ENCODE measurements at places on chromosomes 6 and 20. TPM values are rescaled to one million over a fixed set of nuclear protein-coding genes. Genes with fewer than 3 reads are reported as not detected.

Gene PACSIN1
- total RNA-seq: not detected

Gene KHDRBS2
- total RNA-seq: not detected

Gene KCNK17
- total RNA-seq: not detected

Gene SLC22A1
- total RNA-seq: not detected

Gene SRSF12
- total RNA-seq: 0.46 TPM

Gene ELOVL2
- not detected for total RNA-seq

Gene TMEM74B
- total RNA-seq: 0.07 TPM

Gene ZBTB46
- total RNA-seq: 7.2 TPM

Gene POM121L2
- total RNA-seq: not detected

Gene BIRC7
- not detected for total RNA-seq

Gene BNIP5
- total RNA-seq: not detected

Gene ECI2
- total RNA-seq: 152 TPM

Gene C6orf89
- 26.2 TPM for total RNA-seq

Gene SOX4
- total RNA-seq: 57.8 TPM

Gene PDE7B
- total RNA-seq: 48.0 TPM

Gene RSPH4A
- total RNA-seq: 0.13 TPM

Gene SLC17A3
- not detected for total RNA-seq

Gene NELFE
- total RNA-seq: 110 TPM

Gene CD40
- total RNA-seq: 12.7 TPM
